HAP-1 (cell line): ENCODE measurements at places on chromosomes 4 and X.

- peak; percentile 55 for DNase-seq
Measured at GRCh38 chrX:110123331-110123782, 120.4 kb downstream of the TMEM164 start.

DNA sequence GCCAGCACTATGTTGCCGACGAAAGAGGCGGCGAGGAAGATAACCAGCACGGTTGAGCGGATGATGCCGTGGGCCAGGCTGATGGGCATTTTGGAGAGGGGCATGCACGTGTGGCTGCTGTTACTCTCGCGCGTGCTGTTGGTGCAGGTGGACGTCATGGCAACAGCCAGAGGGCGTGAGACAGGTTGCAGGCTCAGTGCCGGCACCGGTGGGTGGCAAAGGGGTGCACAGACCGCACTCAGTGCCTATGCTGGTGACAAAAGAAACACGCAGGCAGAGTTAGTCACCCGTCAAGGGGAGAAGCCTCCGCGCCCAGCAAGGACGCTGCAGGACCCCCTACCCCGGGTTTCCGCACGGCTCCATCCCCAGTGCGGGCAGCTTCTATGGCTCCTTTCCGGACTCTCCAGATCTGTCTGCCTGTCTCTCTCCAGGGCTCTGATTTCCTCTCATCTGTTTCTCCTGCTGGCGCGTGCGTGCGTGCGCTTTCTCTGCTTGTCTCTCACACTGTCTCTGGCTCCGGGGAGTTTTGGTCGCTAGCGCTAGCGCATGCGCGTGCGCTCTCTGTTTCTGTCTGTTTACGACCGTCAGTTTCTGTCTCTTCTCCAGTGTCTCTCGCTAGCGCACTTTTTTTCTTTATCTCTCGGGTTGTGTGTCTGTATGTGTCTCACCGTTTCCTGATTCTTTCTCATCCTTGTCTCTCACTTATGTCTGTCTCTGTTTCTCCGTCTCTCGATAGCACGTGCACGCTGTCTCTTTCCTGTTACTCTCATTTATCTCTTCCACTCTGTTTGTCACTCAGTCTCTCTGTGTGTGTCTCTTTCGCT lies 2.1 kb downstream of the GPR101 start:
- peak; percentile 71 for DNase-seq

GRCh38 chr4:83150653-83151330 lies 36.3 kb upstream of the PLAC8 start:
- no peak for DNase-seq

DNA sequence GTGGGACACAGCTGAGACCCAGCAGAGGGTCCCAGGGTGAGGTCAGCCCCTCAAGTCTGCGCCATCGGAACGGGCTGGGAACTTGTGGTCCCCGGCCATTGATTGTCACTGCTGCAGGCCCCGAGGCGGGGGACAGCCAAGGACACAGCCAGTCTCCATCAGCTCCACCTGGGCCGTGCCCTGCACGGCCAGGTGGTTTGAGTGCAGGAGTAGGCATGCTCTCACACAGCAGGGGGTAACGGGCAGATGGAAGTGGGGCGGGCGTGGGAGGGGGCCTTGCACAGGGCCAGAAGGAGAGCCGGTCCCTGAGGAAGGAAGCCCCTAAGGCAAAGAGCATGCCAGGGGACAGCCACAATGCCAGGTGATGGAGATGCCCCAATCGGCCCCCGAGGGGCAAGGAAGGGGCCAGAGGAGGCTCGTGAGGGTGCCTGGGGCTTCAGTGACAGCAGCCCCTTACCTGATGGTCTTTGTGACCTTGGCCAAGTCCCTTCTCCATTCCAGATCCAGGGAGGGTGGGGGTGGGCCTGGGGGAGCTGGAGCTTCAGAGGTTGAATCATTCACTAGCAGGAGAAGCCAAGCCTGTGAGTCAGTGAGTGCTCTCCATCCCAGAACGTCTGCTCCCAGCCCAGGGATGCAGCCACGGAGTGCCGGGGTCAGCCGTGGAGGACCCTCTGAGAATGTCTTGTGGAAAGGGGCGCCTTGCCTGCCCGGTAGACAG lies 2.3 kb downstream of the ATP2B3 start:
- DNase-seq = no peak

DNA sequence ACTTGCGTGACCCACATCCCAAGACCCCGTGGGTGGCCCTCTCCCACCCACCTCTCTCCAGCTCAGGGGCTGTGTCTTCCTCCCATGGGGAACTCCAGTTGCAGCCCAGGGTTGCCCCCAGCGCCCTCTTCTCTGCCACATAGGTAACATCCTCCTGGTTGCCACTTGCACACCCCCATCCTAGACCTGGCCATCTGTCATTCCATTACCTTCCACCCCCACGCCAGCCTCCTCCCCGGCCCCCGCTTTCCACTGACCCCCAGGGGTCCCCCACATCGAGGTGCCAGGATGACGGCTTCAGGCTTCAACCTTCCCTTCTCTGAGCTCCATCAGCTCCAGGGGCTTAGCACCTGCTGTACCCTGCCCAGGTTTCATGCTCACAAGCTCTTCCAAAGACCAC lies 28.1 kb upstream of the IL3RA start:
- no peak for DNase-seq

DNA sequence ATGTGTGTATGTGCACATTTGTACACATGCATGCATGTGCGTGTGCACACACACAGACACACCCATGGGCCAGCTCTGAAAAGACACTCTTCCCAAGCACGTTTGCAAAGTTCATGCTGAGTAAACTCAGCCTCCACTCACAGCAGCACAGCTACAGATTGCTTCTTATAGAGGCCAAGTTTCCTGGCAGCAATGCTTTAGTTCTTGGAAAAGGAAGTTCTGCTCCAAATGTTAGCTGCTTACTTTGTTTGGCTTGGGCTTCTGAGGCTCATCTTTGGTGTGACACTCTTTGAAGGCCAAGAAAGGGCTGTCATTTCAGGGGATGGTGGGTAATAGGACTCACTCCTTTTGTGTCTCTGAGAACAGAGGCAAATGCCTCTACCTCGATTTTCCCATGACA lies 6.6 kb downstream of the PLP1 start:
- no peak for DNase-seq

DNA sequence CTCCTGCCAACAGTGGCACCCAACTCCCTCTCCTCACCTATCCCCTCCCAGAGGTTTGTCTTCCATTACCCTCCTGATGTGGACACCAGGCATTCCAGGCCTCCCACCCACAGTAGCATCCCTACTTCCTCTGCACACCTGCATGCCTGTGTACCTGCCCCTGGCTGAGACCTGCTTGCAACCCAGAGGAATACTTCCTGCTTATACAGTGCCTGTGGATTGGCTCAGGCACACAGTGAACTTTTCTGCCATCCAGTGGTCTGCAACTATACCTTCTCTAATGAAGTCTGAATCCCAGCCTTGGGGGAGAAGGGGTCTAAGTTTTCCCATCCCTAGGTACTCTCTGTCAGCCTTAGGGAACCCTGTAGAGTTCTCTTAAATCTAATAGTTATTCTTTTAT lies 169.9 kb downstream of the IQCM start:
- DNase-seq = no peak

DNA sequence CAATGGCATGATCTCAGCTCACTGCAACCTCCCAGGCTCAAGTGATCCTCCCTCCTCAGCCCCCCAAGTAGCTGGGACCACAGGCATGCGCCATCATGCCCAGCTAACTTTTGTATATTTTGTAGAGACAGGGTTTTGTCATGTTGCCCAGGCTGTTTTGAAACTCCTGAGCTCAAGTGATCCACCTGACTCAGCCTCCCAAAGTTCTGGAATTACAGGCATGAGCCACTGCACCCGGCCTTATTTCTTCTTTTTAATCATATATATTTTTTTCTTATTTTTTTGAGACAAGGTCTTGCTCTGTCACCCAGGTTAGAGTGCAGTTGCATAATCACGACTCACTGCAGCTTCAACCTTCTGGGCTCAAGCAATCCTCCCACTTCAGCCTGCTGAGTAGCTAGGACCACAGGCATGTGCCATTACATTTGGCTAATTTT lies 184.0 kb downstream of the TSPAN5 start:
- DNase-seq = no peak

- peak; percentile 63 for DNase-seq
Measured at GRCh38 chrX:52574416-52575275, 57.8 kb upstream of the XAGE1B start.

- DNase-seq = peak; percentile 14
Measured at GRCh38 chrX:52933976-52934703, 24.2 kb downstream of the FAM156A start.

DNA sequence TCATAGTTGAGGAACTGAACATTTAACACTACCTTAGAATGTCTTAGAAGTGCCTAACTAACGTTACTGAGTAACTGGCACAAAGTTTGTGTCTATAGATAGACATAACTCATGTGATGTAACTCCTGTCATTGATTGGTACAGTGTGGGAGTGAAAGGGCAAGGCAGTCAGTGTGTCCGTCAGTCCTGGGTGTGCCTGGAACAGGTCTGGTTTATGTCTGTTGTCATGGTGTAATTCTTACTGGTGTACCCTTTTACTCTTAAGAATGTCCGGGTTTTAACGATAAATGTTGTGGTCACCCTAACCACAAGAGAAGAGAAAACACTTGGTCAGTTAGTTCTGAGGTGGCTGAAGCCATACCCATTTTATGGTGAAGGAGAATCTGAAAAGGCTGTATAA lies 93.1 kb upstream of the ESX1 start:
- no peak for DNase-seq

GRCh38 chr4:129327637-129328036 lies 231.7 kb downstream of the C4orf33 start:
- DNase-seq = no peak

DNA sequence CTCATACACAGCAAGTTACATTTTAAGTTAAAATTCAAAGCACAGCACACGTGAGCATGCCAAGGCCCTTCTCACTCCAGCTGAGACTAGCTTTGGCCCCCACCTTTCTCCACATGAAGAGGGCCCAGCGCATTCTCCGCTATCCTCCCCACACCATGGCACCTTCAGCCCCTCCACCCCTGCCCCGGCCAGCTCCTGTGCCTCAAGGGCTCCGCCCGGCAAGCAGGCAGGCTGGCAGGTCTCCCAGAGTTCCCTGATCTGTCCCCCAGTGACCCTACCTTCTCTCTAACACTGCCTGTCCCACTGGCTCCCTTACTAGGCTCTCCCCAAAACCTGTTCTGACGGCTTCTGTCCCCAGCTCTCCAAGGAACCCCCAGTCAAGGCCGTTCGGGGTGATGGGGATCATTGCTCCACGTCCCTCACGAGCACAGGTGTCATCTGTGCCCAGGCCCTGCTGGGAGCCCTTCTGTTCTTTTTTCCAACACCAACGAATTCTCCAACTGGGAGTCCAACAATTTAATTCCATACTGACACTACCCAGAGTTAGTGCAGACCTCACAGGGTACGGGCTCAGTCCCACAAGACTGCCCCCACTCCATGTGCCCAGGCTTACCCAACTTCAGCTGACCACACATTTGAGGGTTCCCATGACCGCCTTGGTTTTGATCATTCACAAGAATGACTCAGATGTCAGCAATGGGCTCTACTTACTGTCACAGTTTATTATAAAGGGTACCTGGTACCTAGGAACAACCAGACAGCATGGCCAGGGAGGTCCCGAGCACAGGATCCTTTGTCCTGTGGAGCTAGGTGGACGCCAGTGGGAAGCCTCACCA lies 4.2 kb downstream of the LETM1 start:
- DNase-seq = no peak

DNA sequence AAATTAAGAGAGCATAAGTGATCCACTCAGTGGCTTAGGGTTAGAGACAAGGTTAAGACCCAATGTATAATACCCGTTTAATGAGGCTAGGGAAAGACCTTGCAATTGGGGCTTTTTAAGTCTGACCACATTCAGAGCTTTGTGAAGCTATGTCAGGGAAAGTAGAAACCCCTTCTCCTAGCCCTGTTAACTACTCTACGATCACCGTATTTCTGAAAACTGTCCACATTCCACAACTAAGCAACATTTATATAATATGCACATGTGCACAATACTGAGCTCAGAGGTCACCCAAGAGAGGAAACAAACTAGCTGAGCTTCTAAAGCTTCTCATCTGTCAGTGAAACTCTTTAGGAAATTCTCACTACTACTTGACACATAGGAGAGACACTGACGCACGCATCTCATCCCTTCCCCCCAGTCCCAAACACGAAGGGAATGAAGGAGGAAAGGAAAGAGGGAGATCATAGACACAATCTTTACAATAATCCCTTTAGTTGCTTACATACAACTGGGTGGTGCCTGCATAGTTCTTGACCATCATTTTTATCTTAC lies 56.2 kb downstream of the METTL14 start:
- DNase-seq = no peak

DNA sequence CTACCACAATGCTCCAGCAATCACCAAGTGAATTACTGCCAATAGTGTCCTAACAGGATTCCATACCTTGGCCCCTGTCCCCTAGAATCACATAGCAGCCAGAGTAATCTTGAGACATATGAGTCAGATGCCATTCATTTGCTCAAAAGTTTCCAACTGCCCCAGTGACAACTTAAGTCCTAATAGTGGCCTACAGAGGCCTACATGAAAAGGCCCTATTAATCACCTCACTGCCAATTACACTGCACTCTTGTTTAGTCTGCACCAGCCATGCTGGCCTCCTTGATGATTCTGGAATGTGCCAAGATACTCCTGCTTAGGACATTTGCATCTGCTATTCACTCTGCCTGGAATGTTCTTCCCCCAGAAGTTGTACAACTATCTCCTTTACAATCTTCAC lies 130.7 kb downstream of the NR3C2 start:
- DNase-seq = no peak

GRCh38 chr4:168723569-168723968 lies 226.7 kb downstream of the PALLD start:
- DNase-seq = no peak

- peak; percentile 85 for DNase-seq
Measured at GRCh38 chr4:184825896-184826690, at the start of gene ACSL1. Gene ACSL1, minus strand, starts transcription at chr4:184825968. Its CDS starts 22,454 bp downstream, at chr4:184803514.

DNA sequence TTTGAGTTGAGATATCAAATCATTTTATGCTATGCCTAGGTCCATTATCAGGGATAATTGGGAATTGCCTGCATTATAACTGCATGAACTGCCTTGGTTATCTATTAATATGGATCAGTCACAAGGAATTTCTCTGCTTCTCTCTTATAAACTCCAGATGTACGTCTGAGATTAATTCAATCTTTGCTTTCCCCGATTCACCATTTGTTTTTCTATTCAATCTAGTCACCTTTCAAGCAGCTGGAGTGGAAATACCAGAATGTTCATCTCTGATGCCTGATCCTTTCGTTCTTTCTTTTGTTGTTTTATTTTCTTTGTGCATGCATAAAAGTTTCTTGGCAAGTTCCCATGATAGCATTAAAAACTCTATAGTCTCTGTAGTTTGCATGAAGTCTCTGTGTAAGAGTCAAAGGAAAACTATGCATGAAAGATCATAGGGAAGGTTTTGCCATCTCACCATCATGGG lies 22.6 kb downstream of the SYNPO2 start:
- DNase-seq = no peak
